ENCODE measurements at places on chromosomes 13 and 19.

DNA sequence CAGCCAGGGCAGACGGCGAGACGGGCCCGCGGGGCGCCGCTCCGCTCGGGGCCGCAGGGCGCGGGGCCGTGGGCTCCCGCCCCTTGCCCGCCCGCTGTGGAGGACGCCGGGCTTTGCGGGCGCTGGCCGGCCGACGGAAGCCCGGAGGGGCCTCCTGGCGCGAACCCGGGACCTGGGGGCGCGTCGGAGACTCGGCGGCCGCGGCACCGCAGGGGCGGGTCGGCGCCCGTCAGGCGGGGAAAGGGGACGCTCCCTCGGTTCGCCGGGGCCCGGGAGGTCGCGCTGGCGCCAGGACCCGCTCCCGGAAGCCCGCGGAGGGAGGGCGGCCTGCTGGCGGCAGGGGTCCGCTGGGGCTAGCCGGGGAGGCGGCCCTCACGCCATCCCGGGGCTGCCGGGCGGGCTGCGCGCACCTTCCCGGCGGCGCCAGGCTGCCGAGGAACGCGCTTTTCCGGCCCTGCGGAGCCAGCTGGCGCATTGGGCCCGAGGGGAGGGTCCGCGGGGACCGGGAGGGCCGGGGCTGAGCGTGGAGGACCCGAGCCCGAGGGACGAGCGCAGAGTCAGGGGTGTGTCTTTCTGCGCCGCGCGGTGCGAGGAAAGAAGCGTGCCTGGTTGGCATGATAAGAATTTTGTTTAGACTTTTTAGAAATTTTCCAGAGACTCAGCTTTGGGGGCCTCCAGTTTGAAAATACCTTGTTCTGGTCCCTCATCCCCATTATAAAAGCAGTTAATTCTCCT lies 511 bp downstream of the GARRE1 start:
- no peak for DNase-seq

DNA sequence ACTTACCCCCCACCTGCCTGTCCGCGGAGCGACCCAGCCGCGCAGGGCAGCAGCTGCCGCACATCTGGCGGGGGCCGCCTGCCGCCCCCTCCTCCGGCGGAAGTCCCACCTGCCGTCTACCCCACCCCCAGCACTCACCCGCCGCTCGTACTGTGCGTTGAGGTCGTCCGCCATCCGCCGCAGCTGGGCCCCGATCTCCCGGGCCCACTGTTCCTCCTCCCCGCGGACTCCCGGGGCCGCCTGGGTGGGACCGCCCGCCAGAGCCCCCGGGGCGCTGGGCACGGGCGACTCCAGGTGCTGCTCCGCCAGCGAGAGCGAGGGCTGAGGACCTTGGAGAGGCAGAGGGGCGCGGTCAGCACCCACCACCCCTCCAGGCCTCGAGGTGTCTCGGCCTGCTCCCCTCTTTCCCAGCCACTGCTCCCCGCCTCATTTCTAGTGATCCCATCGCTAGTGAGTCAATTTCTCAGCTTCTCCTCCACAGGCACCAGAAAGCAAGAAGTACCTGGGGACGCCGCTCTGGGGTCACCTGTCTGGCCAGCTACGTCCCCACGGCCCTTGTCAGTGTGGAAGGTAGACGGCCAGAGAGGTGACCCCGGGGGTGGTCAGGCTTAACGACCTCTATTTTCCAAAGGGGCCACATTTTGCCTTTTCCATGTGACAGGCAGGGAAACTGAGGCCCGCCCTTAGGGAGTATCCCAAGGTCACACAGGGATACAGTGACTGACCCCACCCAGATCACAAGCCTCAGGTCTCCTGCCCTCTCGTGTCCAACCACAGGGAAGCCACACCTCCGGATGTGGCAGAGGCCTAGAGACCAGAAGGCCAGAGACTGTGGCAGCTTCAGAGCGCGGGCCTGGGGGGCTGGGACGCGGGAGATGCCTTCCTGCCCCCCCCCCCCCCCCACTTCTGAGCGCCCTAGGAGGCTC lies 4.3 kb downstream of the BBC3 start:
- peak; percentile 45 for DNase-seq

DNA sequence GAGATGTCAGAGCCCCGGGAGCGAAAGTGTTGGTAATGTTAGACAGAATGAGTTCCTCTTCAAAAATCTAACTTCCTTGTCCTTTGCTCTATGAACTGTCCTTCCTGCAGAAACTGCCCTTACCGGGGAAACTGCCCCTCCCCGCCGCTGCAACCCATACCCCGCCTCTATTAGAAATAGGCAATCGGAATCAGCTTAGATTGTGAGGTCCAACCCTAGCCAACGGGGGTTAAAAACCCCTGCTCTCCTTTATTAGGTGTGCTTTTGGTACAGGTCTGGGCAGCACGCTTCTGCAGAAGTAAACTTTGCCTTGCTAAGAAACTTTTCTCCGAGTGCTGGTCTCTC lies 11.5 kb upstream of the CAPNS1 start:
- no peak for DNase-seq

- no peak for DNase-seq
These were observed 80.0 kb upstream of the GPR183 start for GRCh38 chr13:99386911-99387788.

GRCh38 chr19:51810223-51810622 lies 15.3 kb downstream of the FPR3 start:
- no peak for DNase-seq

DNA sequence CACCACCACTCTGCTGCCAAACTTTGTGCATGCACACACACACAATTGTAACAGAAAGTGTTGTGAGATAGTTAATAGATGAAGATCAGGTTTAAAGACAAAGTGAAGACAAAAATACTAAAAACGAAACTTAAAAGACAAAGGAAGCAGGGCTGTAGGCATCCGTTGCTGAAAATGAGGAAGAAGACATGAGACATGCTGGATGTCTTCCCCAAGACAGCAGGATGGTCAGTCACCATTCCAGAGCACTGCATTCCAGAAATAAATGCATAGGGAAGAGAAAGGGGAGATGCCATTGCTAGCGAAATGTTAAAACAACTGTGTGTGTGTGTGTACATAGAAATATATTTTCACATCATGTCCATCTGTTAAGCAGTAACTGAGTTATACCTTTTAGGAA lies 520.1 kb downstream of the SUCLA2 start:
- DNase-seq: no peak

DNA sequence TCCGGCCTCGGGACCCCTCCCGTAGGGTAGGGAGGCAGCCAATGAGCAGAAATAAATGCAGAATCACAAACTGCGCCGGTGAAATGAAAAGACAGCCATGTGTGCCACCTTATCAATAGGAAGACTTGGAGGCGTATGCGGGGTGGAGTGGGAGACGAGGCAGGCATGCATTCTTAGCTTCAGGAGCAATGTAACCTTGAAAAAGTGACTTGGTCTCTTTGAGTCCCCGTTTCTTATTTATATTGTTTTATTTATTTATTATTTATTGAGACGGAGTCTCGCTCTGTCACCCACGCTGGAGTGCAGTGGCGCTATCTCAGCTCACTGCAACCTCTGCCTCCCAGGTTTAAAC lies 16.0 kb downstream of the SSC5D start:
- no peak for DNase-seq

- no peak for DNase-seq
These were observed 52.7 kb downstream of the COL4A1 start for GRCh38 chr13:110254151-110254679.

GRCh38 chr19:3605770-3606169 lies 905 bp downstream of the TBXA2R start:
- DNase-seq: no peak

DNA sequence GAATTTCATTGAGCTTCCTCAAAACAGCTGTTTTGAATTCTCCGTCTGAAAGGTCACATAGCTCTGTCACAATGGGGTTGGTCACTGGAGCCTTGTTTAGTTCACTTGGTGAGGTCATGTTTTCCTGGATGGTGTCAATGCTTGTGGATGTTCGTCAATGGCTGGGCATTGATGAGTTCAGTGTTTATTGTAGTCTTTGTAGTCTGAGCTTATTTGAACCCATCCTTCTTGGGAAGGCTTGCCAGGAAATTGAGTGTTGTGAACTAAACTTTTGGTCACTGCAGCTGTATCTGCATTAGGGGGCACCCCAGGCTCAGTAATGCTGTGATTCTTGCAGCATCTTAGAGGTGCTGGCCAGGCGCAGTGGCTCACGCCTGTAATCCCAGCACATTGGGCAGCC lies 22.0 kb downstream of the BLOC1S3 start:
- DNase-seq: no peak

DNA sequence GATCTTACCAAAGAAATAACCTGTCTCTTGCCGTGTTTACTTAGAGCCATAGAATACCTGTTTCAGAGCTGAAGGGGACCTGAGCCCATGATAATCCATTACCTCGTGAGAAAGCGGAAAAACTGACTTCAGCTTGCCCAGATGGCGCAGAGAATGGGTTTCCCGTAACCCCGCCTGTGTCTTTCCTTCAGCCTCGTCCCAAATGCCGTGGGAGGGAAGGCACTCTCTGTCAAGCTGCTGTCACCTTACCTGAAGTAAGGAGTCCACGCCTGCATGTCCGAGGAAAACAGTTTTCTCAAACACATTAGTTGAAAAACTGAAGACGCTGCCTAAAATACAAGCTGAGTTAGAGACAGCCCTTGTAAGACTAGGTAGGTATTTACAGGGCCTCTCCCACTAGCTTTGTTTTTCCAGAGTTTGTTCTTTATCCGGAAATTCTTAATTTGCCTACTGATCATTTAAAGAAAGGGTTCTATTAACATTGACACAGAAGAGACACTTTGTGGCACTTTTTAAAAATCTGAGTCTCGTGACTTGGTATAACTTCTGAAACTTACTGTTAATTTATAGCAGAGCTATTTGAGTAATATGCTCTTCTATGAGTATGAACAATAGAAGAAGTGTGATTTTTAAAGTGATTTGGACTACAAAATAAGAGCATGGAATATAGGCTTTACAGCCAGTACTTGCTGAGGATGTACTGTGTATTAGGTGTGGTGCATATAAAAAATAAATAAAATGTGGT lies 1.3 kb upstream of the INTS6 start:
- DNase-seq: no peak

- DNase-seq: no peak
These were observed 65.2 kb downstream of the DACH1 start for GRCh38 chr13:71801781-71802180.

DNA sequence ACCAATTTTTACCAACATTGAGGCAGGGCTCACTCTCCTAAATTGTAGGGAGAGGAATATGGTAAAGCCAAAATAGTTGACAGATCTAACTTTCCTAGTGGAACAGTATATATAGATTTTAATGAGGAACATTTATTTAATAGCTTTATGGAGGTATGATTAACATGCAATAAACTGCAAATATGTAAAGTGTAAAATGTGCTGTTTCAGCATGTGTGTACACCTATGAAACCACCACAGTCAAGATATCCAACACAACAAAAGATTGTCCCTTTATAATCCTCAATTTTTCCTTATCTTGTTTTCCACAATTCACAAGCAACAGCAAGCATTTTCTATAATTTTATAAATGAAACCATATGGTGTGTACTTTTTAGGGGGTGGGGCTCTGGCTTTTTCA lies 4.1 kb upstream of the TRAPPC2B start:
- no peak for DNase-seq

DNA sequence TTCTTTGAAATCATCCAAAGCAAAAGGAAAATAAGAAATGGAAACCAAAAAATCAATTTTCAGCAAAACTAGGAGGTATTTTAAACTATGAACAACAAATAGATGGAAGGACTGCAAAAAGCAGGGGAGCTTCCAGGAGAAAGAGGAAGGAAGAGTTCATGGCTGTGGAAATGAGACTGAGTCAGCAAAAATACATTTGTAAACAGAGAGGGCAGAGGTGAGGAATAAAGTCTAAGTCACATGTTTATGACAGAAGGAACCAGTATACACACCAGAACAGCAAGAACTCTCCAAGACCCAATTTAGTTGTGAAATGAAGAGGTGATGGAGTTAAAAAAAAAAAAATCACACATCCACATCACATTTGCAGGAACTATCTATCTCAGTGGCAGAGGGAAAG lies 69.6 kb downstream of the RNASEH2B start:
- no peak for DNase-seq

DNA sequence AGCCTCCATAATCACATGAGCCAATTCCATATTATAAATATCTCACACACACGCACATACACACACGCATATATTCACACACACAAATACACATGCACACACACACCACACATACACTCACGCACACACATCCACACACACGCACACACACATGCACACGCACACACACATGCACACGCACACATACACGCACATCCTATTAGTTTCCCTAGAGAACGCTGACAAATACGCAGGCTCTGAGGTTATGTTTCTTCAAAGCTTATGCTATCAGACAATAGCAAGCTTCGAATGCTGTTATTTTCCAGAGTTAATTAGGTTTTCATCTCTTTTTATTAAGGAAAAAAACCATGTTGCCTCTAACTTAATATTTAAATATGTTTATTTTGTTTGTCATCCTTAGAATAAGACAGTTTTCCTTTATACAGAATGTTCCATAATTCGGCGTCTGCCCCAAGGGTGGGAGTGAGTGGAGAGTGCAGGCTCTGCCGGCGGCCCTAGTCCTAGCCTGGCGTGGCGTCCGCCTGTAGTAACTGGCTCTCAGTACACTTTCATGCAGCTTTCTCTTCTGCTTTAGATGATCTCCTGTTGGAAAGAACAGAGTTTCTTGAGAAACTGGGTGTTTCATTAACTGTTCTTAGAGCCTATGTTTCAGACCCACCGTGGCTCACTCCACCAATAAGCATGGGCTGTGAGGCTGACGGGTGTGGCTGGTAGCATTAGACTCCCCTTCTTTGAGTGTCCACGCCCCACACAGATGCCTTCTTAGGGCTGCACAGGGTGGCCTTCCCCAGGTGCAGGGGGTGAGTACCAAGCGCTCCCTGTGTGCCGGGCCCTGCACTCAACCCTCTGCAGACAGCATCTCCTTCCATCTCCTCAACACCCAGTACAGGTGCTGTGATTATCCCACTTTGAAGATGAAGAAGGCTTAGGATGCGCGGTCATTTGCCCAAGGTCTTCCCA lies 30.4 kb upstream of the ANKRD10 start:
- DNase-seq: no peak

DNA sequence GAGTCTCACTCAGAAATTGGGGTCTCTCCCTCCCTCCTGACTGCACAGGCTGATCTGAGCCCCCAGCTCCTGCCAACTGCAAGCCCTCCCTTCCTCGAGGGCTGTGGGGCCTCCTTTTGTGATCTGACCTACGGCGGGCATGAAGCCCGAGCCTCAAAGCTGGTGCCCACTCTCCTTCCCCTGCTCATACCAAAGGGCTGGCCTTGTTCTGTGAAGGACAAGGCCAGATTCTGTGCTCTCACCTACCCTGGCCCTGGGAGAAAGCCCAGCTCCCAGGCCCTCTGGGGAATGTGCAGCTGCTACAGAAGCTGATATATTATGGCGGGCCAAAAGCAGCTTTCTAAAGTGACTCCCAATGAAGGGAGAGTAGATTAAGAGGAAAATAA lies 9.0 kb upstream of the ECH1 start:
- no peak for DNase-seq

Measured in DMS79 (cell line).